ENCODE measurements at places on chromosomes 2 and 18.

- no peak for DNase-seq
Measured at GRCh38 chr2:180077295-180077906, 70.3 kb upstream of the CWC22 start.

DNA sequence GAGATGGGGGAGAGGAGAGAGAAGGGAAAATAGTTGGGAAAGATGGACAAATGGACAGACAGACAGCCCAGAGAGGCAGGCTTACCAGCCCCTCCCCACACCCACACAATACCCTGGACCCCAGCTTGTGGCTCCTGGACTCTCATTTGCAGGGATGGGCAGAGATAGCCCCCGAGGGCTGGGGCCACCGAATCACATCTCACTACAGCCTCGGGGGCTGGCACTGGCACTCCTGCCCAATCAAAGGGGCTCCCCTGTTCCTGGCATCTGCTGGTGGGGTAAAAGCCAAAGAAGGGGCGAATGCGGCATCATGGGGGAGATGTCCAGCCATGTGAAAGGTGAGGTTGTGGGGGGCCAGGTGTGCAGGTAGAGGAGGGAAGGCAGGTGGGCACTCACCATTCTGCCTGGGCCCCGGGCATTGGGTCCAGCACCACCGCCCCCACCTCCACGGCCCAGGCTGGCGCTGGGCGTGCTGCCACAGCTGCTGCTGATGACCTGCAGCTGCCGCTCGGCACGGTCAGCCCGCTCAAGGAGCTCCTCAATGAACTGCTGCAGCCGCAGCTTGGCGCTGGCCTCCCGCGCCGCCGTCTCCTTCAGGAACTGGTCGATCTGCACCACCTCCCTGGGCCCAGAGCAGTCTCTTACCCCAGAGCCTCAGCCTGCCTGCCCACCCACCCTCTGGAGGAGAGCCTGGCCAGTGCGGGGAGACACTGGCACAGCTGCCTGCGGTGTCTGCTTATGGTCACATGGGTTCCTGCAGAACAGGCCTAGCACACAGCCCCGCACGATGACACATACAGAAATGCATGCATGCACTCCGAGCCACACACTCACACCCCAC, 18.0 kb downstream of the FBXO41 start:
- DNase-seq, result no peak

DNA sequence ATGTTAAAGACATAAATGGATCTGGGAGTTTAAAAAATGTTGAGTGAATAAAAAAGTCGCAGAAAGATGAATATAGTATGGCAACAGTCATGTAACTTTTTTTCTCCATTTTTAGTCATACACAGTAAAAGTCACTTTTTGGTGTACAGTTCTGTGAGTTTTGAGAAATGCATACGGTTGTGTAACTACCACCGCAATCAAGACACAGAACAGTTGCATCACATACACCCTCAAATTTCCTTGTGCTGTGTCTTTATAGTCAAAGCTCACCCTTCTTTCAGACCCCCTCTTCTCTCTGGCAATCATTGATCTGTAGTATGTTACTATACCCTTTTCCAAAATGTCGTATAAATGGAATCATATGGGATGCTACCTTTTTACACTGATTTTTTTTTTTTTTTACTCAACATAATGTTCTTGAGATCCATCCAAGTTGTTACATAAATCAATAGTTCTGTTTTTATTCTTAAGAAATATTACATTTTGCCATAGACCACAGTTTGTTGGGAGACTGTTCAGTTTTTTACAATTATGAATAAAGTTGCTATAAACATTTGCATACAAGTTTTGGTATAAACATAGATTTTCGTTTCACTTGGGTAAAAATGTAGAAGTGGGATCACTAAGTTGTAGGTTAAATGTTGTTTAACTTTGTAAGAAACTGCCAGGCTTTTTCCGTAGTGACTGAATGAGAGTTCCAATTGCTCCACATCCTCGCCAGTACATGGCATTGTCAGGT, 35.4 kb upstream of the AGFG1 start:
- no peak for DNase-seq

GRCh38 chr2:208346756-208347155, 59.8 kb upstream of the PTH2R start:
- no peak for DNase-seq

DNA sequence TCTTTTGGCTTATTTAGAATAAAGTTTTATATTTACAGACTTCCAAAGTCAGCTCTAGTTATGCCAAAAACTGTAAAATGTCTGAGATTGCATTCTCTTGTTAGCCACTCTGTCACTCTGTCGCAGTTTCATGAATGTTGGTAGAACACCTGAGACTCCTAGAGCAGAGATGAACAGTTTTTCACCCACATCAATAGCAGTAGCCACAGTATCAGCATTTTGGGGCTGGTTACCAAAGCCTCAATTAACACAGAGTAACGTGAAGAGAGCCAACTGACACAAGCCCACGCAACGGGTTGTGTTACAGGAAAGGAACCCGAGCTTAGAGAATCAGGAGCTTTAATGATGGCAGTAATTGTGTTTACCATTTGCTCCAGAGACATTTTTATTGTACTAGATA, 443.0 kb upstream of the SLC39A10 start:
- DNase-seq, result peak; percentile 64
